IMR-90 (cell line): ENCODE measurements at places on chromosomes 3 and 15. TPM values are rescaled to one million over a fixed set of nuclear protein-coding genes. Genes with fewer than 3 reads are reported as not detected.
A peak's percentile ranks its signal among the peaks of the same experiment; 100 is the strongest.

DNA sequence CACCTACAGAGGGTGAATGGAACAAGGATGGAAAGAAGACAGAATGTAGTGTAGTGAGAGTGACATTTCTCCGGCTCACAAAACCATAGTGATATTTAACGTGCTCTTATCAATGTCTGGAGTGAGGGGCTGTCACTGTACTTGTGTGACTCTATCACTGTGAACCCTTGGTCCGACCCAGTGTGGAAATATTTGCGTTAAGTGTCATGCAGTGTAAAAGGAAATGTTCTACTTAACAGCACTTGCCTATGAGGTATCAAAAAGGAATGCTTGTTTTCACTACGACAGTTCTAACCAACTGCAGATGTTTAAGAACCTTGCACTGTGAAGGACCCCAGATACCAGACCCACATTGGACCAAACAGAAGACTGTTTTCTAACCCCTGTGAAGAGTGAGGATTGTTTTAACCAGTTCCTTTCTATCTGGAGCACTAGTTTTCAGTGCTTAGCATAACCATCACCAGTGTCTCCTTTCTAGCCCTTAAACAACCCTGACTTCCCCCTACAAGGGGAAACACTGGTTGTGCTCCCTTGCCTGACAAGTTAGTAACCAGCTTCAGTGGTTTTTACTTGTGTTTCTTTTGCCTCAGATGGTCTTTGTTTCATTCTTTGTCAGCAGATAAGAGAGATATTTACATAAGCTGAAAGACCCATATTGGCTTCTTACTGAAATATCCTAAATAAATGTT lies 144.7 kb upstream of the ABHD17C start:
- peak; percentile 98 for DNase-seq

GRCh38 chr3:90035643-90036042 lies 928.2 kb downstream of the EPHA3 start:
- DNase-seq, result no peak

DNA sequence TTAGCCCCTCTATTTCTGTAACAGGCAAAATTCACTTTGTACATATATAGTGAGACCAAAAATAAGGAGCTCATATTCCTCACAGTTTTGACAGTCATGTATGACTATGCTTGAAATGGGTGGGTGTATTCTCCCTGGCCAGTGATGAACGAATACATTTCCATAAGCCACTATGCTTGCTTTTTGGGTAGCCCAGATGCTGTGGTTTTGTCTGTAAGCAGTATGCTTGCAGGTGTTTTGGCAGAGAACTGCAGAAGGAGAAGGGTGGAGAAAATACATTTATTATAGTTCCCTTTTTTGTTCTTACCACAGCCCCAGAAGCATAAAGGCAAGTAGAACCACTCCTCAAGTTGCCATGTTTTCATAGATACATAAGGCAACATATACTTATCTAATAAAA lies 131.2 kb downstream of the RBMS3 start:
- peak; percentile 45 for DNase-seq

WNT5A gene
- total RNA-seq, result 204 and 224 TPM in 2 replicates

- DNase-seq, result no peak
These were observed 32.6 kb downstream of the APBA2 start for GRCh38 chr15:28918141-28918983.

DNA sequence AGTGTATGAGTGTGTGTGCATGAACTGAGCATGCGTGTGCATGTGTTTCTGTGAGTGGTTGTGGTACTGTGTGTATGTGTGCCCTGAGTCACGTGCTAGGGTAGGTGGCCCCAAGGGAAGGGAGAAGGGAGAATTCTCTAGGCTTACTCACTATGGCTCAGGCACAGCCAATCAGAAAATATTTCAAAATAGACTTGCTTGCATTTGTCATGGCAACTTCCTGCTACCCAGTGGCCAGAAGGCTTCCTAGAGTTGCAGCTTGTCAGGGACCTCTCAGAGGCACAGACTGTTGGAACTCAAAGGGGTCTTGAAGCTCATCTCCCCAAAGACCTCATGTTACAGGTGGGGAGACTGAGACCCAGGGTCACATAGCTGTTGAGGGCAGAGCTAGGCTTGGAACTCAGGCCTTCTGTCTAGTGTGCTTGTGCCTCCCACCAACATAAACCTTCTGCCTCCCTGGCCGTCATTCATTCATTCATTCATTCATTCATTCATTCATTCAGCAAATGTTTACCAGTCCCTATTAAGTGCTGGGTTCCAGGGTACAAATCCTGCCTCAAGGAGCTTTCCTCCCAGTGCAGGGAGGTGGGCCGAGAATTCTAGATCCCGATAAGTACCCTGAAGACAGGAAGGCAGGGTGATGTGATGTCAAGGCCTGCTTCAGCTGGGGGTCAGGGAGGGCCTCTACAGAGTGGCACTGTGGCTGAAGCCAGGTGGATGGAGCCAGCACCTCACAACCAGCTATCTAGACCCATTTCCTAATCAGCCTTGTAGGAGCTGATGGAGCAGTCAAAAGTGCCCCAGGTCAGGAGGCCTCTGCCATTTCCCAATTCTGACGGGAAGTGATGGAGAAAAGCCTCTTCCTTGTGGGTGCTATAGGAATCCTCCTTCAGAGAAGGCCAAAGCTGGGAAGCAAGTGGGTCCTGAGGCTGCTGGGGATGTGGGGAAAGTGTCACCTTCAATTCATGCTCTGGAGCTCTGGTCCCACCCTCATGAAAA lies 10.9 kb upstream of the RFT1 start:
- DNase-seq, result peak; percentile 81

GRCh38 chr3:31051226-31051625 lies 156.8 kb upstream of the GADL1 start:
- DNase-seq, result no peak

DNA sequence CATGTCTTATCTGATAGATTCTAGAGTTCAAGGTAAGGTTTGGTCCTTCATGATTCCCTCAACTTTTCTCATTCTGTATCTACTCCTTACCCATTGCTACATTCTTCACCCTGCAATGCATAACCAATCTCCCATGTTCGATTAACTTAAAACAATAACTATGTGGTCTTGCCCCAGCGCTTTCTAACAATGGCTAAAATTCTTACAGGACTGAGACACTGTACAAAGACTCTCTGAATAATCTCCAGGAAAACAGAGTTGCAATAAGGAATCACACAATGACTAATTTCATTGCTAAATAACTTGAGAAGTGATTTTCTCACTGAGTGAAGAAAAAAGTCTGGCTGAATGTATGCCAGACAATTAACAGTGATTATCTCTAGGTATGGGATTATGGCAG lies 69.6 kb upstream of the FAM174B start:
- no peak for DNase-seq
